Right ventricle myocardium inferior (tissue), 1 donor: ENCODE measurements at places on chromosomes 3 and 15. TPM values are rescaled to one million over a fixed set of nuclear protein-coding genes. Genes with fewer than 3 reads are reported as not detected.

GRCh38 chr3:58323529-58324390 is 8.9 kb upstream of the PXK start:
- DNase-seq = no peak

- no peak for DNase-seq
These were observed 1187.1 kb upstream of the EPHA6 start for GRCh38 chr3:95627293-95627692.

- DNase-seq = no peak
These were observed 48.1 kb downstream of the SETMAR start for GRCh38 chr3:4351164-4351855.

DNA sequence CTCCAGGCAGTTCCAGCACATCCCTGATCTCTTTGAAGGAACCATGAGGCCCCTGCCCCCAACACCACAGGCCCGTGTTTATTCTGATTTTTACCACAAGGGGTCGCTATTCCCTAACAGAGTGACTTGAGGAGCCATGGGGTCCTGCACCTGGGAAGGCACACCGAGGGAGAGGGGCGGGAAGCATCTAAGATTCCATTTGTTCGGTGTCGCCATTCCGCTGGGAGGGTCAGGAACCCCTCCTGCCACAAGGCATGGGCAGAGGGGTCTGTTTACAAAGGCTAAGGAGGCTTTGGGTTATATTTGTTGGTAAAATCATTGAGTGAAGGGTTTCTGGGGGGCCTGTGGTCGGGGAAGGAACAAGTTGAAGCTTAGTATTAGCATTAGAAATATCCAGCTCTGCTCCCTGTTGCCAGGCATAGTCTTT is 77.1 kb downstream of the WDR76 start:
- DNase-seq = no peak

GRCh38 chr15:91099616-91099994 is 452 bp upstream of the SV2B start:
- no peak for DNase-seq

DNA sequence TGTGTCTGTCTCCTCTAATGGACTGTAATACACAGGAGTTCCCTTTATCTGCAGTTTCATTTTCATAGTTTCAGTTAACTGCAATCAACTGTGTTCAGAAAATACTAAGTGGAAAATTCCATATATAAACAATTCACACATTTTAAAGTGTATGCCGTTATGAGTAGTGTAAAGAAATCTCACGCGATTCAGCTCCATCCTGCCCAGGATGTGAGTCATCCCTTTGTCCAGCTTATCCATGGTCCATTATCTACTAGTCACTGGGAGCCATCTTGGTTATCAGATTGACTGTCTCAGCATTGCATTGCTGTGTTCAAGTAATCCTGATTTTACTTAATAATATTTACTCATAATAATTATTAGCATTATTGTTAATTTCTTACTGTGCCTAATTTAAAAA is 14.5 kb downstream of the ZPLD1 start:
- DNase-seq = no peak

- no peak for DNase-seq
These were observed 1.4 kb downstream of the PAQR5 start for GRCh38 chr15:69299943-69300588.

DNA sequence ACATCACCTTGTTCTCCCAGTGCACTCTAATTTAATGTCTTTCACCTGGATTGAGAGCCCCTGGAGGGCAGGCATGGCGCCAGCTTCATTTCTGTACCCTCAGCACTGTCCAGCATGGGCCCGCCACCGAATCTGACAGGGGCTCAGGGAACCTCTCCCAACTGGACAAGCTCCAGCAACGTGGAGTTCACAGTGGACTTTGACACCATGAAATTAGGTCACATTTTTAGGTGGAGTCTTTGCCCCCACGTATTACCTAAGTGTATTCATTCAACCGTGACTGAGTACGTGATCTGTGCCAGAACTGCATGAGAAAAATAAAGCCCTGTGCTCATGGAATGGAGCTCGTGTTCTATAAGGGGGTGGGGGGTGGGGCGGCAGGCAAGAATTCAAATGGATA is 94.1 kb upstream of the ATP2B2 start:
- no peak for DNase-seq

DNA sequence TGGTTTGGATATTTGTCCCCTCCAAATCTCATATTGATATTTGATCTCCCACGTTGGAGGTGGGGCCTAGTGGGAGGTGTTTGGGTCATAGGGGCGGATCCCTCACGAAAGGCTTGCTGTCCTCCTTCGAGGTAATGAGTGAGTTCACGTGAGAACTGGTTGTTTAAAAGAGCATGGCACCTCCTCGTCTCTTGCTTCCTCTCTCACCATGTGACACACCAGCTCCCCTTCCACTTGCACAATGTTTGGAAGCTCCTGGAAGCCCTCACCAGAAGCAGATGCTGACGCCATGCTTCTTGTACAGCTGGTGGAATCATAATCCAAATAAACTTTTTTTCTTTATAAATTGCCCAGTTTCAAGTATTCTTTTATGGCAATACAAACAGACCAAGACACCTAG is 38.6 kb downstream of the RFTN1 start:
- no peak for DNase-seq

DNA sequence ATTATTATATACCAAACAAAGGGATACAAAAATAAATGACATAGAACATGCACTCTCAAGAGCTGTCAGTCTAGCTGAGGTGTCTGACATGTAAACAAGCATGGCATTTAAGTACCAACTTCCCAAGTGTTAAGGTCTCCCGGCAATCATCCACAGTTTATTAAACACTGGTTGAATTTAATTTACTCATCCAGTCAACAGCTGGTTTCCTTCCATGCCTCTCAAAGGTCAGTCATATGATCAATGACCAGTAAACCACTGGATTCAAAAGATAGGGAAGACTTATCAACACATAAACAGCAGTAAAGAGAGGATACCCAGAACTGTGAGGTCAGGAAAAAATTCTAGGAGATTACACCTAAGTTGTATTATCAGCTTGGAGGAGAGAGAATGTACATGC is 80.4 kb downstream of the ADAM10 start:
- no peak for DNase-seq

- DNase-seq = no peak
These were observed 42.6 kb upstream of the SEMA6D start for GRCh38 chr15:47674586-47675232.

GRCh38 chr3:138092023-138092422 is 23.4 kb downstream of the DZIP1L start:
- DNase-seq = no peak

DNA sequence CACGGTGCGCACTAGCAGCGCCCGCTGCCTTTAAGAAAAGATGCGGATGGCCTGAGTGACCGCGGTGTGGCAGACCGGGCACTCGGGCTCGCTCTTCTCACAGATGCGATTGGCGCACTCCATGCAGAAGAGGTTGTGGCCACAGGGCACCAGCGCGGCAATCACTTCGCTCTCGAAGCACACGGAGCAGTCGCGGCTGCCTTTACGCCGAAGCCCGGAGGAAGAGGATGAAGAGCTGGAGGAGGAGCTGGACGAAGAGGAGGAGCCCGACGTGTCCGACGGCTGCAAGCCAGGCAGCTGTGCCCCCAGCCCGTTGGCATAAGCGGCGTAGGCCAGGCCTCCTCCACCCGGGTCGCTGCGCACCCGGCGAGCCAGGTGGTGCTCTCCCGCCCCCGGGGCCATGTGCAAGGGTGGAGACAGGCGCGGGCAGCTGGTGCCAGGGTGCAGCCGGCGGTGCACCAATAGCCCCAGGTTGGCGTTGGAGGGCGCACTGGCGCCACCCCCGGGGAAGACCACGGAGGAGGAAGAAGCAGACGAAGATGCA is 2.6 kb downstream of the MEX3B start:
- no peak for DNase-seq

- no peak for DNase-seq
These were observed 160.6 kb upstream of the RAP2B start for GRCh38 chr3:153001210-153002078.

DNA sequence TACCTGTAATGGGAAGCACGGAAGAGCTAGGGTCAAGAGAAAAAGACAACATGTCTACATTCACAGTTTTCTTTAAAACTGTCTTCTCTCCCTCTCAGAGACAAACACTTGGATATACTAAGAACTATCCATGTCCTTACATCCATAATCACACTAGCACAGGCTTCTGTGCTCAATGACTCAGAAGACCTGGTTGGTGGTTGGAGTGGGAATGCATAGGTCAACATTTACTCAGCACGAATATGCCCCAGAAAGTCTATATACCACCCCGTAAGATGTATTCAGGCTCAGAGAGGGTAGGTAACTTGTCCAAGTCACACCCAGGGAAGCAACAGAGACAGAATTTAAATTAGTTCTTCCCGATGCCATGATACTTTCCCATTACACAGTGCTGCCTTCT is 891.1 kb downstream of the TUSC7 start:
- DNase-seq = no peak

- no peak for DNase-seq
These were observed 10.3 kb downstream of the SV2B start for GRCh38 chr15:91110407-91110806.

DNA sequence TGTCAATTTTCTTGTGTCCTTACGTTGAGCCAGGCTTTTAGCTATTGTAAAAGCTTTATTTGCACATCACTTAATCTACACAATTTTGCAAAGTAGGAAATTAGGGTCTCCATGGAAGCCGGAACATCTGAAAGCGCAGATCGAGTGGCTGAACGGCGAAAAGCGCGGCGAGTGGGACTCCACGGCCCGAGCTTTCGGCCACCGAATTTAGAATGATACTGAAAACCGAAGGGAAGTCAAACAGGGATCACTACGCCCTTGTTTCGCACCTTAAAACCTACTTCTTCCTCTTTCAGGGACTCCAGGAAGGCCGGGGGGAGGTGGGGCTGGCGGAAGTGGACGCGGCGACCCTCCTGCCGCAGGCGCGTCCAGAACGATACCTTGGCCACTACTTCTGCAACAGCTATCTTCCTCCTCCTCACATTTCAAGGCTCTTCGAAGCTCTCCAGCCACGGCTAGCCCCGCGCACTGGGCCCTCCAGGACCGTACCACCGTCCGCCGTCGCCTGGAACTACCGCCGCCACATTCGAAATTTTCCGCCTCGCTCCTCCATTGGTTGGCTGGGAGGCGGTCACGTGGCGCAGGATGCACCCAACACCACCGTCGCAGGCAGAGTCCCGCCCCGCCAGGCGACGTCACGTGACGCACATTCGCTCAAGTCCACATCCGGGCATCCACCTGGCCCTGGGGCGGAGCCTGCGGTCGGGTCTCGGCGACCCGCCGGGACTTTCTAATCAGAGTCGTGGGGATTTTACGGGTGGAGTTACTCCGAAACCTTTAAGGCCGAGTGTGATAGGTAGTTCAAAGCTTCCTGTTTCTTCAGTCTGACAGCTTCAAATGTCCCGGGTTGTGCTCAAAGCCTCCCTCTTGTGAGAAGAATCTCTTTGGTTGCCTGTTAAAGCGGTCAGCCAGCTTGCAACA is at the start of gene SGO1:
SGO1 (minus strand) TSS at position 528 of the 921 bp plus-strand sequence. CDS start 2,179 bp downstream, outside the sequence.
- DNase-seq = peak; percentile 100

- DNase-seq = no peak
These were observed 511 bp upstream of the RARB start for GRCh38 chr3:25427563-25427941.

DNA sequence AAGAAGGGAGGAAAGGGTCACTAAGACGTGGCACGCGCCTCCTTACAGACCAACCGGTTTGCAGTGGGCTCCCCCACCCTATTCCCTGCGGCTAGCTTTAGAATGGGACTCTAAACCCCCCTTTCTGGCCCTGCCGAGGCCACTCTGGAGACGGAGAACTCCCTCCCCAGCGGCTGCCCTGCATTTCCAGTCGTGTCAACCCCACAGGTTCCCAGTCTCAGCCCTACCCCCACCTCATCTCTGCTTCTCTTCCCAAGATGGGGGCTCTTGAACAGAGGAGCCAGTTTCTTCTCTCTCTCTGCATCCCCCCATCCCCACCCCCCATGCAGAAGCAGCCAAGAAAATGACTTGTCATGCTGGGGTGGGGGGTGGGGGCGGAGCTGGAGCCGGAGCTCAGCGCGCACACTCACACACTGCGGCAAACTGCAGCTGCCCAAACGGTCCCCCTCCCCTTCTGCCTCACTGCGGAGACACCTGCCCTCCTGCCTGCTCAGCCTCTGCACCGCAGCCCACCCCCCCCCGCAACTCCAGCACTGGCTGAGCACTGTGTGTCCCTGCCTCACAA is 871 bp downstream of the MAP1A start:
- no peak for DNase-seq

- DNase-seq = no peak
These were observed 366.5 kb downstream of the GAP43 start for GRCh38 chr3:115989684-115990421.

DNA sequence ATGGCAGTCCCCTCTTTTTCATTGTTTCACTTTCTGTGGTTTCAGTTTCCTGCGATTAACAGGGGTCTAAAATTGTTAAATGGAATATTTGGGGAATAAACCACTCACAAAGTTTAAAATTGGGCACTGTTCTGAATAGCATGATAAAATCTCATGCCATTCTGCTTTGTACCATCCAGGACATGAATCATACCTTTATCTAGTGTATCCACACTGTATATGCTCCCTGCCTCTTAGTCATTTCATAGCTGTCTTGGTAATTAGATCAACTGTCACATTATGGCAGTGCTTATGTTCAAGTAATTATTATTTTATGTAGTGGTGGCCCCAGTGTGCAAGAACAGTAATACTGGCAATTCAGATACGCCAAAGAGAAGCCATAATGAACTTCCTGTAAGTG is 734.5 kb downstream of the ZPLD1 start:
- no peak for DNase-seq

- no peak for DNase-seq
These were observed 98.2 kb downstream of the SRGAP3 start for GRCh38 chr3:9151240-9151639.

GRCh38 chr3:184836090-184836822 is 24.3 kb downstream of the VPS8 start:
- DNase-seq = no peak

DNA sequence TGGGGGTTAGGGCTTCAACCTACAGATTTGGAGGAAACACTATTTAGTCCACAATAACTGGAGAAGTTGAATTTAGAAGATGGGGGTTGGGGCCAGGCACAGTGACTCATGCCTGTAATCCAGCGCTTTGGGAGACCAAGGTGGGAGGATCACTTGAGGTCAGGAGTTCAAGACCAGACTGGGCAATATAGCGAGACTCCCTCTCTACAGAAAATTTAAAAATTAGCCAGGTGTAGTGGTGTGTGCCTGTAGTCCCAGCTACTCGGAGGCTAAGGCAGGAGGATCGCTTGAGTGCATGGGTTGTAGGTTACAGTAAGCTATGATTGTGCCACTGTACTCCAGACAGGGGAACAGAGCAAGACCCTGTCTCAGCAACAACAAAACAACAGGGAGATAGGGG is 5.0 kb upstream of the DYNLT2B start:
- no peak for DNase-seq

AGBL1 gene
- not detected for total RNA-seq

SHC4 gene
- 1.5 TPM for total RNA-seq

SLC6A11 gene
- not detected for total RNA-seq

GOLGA8T gene
- total RNA-seq = 0.65 TPM

NISCH gene
- total RNA-seq = 45.6 TPM

ZNF80 gene
- not detected for total RNA-seq

TYRO3 gene
- total RNA-seq = 5.6 TPM

PROS1 gene
- total RNA-seq = 23.1 TPM

TGM4 gene
- not detected for total RNA-seq
